SW 1271 (cell line): ENCODE measurements at places on chromosomes 7 and 10.
A peak's percentile ranks its signal among the peaks of the same experiment; 100 is the strongest.

DNA sequence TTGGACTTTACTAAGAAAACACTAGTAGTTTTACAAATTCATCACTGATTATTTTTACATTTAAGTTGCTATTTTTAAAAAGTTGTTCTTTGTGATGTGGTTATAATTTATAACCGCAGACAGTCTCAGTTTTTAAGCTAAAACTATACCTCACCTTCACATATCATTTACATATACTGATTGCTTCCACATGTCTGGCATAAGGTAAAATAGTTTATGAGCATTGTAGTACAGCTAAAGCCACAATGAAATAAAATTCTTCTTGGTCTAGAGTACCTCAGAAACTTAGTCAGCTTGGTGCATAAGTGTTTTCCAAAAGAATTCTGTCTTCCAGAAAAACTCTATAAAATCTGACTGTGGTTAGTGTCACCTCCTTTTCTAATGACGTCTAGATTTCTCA is 13.0 kb downstream of the SEMA3A start:
- DNase-seq: no peak

- DNase-seq: no peak
Measured at GRCh38 chr10:28796606-28797512, 119.5 kb downstream of the BAMBI start.

DNA sequence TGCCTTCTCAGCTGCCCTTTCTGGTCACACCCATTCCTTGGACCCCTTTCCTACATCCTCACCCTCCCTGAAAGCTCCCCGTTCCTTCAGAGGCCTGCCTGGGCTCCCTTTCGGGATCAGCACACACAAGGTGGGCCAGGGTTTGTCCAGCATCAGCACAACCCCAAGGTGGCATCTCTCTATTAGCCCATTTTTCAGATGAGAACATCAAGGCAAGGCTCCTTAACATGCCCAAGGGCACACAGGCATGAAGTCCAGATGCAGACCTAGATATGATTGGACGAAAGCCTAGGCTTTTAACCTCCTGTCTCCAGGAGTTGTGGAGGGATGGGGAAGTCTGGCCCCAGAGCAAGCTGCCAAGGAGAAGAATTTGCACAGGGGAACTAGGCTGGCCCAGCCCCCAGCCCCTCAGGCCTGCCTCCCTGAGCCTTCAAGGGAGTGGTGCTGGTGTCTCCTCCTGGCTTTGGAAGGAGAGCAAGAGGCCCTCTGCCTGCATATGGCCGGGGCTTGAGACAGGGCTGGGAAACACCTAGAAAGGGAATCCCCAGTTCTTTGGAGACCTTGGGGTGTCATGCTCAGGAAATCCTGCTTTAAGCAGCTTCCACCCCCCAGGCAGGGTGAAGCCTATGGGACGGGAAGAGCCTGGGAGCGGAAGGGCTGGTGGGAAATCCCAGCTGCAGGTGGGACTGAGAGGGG is 9.0 kb upstream of the VSIR start:
- DNase-seq: no peak

- no peak for DNase-seq
Measured at GRCh38 chr10:57864765-57865680, 402.7 kb downstream of the IPMK start.

DNA sequence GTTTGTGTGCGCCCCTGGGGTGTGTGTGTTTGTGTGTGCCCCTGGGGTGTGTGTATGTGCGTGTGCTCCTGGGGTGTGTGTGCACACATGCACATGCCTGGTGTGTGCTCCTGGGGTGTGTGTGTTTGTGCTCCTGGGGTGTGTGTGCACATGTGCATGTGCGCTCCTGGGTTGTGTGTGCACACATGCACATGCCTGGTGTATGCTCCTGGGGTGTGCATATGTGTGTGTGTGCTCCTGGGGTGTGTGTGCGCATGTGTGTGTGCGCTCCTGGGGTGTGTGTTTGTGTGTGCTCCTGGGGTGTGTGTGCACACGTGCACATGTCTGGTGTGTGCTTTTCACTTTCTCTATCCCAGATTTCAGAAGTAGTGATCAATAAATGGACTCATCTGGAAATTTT is 321.0 kb downstream of the WDR37 start:
- DNase-seq: no peak

GRCh38 chr7:93914581-93915066 is 6.9 kb upstream of the GNG11 start:
- DNase-seq: no peak

GRCh38 chr10:131921184-131921583 is 20.4 kb downstream of the PPP2R2D start:
- no peak for DNase-seq

DNA sequence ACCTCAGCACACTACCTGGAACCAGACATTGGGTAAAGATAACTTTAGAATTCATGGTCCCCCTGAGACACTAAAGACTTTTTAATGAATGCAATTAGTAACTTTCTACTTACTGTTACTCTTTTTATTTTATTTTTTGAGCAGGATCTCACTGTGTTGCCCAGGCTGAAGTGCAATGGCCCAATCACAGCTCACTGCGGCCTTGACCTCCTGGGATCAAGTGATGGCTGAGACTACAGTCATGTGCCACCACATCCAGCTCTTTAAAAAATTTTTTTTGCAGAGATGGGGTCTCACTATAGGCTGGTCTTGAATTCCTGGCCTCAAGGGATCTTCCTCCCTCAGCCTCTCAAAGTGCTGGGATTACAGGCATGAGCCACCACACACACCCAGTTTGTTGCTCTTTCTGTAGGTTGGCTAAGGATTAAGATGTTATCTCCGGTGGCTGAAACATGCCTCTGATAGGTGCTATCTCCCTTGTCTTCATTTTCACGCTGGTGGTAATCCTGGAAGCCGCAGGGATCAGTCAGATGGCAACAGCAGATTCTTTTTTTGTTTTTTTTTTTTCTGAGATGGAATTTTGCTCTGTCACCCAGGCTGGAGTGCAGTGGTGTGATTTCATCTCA is 128.3 kb downstream of the TCF7L2 start:
- DNase-seq: no peak

DNA sequence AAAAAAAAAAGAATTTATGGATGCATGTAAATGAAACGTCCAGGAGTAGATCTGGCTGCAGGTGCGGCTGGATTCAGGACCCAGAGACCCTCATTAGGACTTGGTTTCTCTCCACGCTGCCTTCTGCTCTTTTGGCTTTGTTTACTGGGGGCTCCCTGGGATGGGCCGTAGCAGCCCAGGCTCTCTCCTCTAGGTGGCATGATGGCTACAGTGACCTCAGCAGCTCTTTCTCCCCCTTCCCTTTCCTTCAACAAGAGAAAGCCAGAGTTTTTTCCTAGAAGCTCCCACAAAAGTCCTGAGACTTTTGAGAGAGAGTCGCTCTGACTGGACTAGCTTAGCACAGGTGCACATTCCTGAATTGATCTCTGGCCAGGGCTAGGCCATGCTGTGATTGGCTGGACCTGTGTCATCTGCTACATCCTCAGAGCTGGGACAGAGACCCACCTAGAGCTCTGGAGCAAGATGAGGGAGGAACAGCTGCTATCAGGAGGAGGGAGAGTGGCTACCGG is 67.8 kb upstream of the PDCD4 start:
- no peak for DNase-seq

- DNase-seq: peak; percentile 29
Measured at GRCh38 chr10:86960003-86960862, 1.8 kb downstream of the SNCG start.

DNA sequence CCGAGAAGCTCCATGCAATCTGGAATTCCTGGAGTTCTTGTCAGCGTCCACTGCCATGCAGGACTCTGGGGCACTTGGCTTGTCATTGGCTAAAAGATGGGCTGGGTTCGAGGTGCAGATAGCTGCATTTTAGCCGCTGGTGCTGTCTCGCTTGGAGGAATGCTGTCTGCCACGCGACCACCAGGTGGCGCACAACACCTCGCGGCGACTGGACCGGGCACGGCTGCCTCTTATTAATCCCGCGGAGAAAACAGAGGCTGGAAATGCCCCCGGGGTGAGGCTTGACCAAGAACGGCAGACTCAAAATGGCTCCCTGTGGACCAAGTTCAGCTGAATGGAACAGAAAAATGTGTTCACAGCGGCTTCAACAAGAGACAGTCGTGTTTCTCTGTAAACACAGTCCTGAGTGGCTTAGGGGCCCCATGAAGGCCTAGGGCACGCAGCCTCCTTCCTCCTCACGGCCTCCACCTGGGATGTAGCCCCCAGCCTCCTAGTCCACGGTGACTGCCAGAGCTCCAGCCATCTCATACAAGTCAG is 46.2 kb downstream of the AOC1 start:
- peak; percentile 47 for DNase-seq

- DNase-seq: no peak
Measured at GRCh38 chr7:31633467-31633866, 53.5 kb upstream of the PPP1R17 start.

DNA sequence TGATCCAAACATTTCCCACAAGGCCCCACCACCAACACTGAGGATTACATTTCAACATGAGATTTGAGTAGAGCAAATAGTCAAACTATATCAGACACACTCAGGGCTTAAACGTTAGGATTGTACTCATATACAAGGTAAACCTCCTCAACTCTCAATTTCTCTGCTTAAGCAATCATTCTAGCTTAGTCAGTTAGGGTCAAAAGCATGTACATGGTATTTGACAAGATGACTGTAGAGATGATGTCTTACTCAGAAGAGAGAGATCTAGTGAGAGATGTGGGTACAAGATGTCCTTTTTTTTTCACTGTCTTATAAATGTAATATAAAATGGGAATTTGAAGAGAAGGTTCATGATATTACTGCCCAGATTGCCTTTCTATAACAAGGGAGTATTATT is 270.1 kb downstream of the PRKG1 start:
- no peak for DNase-seq

- no peak for DNase-seq
Measured at GRCh38 chr7:36862771-36863261, 138.5 kb upstream of the AOAH start.

DNA sequence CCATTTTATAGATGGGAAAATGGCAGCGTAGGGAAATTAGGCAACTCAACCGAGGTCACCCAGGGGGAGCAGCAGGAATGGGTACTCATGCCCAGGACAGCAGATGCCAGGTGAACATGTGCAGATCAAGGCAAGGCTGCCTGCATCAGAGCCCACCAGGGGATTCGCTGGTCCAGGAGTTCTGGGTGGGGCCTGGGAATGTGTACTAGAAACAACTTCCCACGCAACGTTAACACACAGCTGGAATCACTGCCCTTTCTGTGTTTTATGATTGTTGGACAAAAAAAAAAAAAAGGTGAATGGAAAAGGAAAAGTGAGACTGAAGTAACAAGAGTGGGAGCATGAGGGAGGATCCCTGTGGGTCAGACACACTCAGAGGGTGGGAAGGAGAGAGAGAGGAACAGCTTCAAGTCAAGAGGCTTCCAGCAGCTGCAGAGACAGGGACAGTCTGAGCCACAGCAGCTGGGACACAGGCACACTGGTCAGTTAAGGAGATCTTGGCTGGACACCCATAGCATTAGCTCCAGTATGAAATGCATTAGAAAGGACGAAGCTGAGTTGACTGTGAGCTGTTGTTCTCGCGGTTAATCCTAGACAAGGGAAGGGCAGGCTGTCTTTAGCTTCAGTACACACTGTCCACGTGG is 187.9 kb upstream of the INHBA start:
- DNase-seq: no peak

DNA sequence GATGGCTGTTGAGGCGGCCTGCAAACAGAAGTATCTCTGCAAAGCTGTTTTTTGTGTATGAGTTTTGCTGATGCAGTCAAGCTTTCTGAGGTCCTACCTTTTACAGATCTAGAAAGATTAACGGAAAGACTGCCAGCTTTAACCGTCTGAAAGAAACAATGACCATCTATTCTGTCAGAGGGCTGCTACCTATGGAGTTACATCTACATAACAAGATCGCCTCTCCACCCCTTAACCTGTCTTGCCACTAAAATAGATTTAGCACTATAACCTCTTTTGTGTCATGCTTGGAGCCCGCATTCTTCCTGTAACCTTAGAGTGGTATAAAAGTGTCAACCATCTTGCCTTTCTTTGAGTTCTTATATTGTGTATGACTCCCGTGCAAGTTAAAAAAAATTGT is 291.2 kb downstream of the POM121L12 start:
- DNase-seq: no peak

DNA sequence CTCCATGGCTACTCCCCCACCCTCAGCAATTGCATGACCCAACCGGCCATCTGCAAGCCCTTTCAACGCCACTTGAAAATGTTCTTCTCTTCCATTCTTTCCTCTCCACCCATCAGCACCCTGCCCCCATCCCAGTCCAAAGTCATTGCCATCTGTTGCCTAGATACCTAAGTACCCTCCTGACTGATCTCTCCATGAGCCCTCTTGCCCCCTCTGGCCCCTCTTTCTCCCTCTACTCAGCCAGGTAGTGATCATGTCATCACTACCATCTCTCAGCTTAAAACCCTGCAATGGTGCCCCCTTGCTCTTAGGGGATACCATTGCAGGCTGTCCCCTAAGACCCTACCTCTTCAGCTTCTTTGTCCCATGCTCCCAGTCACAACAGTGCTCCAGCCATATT is 30.5 kb upstream of the BTRC start:
- DNase-seq: no peak
